Right atrium auricular region (tissue), 2 donors: ENCODE measurements at places on chromosomes 4 and X. TPM values are rescaled to one million over a fixed set of nuclear protein-coding genes. Genes with fewer than 3 reads are reported as not detected.

The HEPH gene
- 61.5 TPM for total RNA-seq

GRCh38 chr4:13294961-13295605, 189.1 kb downstream of the RAB28 start:
- no peak overlapping the region for H3K4me3 ChIP-seq
- no peaks in the 10 kb centered on the region for H3K36me3 ChIP-seq
- H3K27ac ChIP-seq: no peak overlapping the region
- DNase-seq: no peak
- no peaks in the 10 kb centered on the region for H3K4me1 ChIP-seq

- no peak for DNase-seq
- H3K36me3 ChIP-seq: no peaks in the 10 kb centered on the region
- no peaks in the 10 kb centered on the region for H3K4me1 ChIP-seq
Measured at GRCh38 chr4:153276971-153277370, 67.5 kb upstream of the MND1 start.

GRCh38 chr4:27398631-27399310, 538.1 kb downstream of the STIM2 start:
- no peak for DNase-seq
- no peaks in the 10 kb centered on the region for H3K36me3 ChIP-seq
- no peak overlapping the region for H3K27ac ChIP-seq
- H3K4me3 ChIP-seq: no peak overlapping the region
- H3K27me3 ChIP-seq: no peaks in the 10 kb centered on the region

DNA sequence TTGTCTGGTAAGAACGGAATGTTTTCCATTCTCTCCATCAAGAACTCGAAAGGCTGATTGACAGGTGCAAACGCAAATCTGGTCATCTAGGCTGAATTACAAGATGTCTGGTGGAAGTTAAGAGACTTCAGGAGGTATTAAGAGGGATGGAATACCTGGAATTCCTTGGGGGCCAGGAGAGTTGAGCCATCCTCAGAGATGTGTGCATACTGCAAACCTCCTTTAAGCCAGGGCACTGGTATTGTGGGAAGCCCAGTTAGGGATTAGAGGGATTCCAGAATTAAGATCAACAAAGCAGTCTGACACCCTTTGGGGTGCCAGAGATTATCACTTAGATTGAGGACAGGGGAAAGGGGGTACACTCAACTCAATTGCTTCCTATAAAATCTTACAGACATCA, 151.4 kb downstream of the VCX3A start:
- H3K4me3 ChIP-seq: no peak overlapping the region
- DNase-seq: no peak
- no peaks in the 10 kb centered on the region for H3K27me3 ChIP-seq
- H3K27ac ChIP-seq: no peak overlapping the region

DNA sequence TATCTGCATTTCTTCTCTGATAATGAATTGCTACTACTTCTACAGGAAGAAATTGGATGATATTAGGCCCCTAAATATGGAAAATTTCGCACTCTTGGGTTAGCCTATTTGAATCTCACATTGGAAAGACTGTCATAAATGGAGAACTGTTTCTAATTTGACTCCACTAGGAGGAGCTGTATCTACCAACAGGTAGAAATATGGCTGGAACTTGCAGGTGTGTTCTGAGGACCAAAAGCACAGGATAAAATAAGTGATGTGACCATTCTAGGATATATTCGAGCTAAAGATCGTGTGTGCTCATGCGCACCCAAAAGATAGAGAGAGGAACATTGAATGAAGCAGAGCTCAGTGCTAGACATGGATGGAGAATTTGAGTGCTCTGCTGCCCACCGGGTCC, 4.8 kb upstream of the NKAP start:
- H3K36me3 ChIP-seq: no peaks in the 10 kb centered on the region
- DNase-seq: no peak
- no peak overlapping the region for H3K27ac ChIP-seq
- H3K27me3 ChIP-seq: no peaks in the 10 kb centered on the region

GRCh38 chr4:177778623-177779022, 336.4 kb upstream of the AGA start:
- no peak for DNase-seq
- no peaks in the 10 kb centered on the region for H3K27me3 ChIP-seq
- no peak overlapping the region for H3K4me3 ChIP-seq
- H3K36me3 ChIP-seq: no peaks in the 10 kb centered on the region
- H3K4me1 ChIP-seq: no peaks in the 10 kb centered on the region

The NLGN3 gene
- total RNA-seq: 0.98 TPM

DNA sequence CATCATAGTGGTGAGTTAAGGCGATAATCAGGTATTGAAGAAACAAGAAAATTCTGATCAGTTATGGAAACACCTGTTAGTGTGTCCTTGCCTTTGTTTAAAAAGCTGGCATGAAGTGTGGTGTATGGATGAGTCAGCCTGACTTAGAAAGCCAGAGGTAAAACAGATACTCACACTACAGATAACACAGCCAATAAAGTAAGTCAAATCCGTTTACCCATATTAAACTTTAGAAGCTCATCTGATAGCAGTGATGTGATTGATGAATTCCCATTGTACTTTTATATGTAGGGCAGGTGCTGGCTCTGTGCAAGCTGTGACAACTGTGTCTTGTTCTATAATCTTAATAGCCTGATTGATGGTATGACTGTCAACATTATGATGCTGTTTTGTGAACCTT, 1392.7 kb upstream of the IGFBP7 start:
- DNase-seq: no peak
- H3K36me3 ChIP-seq: no peaks in the 10 kb centered on the region
- no peak overlapping the region for H3K27ac ChIP-seq
- H3K4me3 ChIP-seq: no peak overlapping the region

DNA sequence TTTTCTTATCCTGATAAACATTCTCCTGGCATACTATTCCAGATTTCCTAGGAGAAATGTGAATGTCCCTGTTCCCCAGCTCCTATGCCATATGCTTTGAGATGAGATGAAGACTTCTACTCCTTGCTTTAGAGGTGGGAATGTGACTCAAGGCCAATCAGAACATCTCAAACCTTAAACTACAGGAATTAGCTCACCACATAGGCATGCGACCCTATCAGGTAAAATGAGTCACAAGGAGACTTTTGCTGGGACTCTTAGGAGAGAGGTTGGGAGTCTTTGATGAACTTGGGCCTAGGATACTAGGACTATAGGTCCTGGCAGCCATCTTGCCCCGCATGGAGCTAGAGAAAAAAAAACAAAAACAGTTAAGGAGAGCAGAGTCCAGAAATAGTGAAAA, 5.8 kb upstream of the USO1 start:
- no peak overlapping the region for H3K4me3 ChIP-seq
- DNase-seq: no peak
- H3K4me1 ChIP-seq: peaks cover 25% of the 10 kb centered on the region
- no peak overlapping the region for H3K27ac ChIP-seq

The CCKAR gene
- not detected for total RNA-seq

- no peaks in the 10 kb centered on the region for H3K4me1 ChIP-seq
- no peaks in the 10 kb centered on the region for H3K27me3 ChIP-seq
- peak within 1 kb of the TSS; percentile 97 for H3K4me3 ChIP-seq
- peak within 1 kb of the TSS; percentile 99 for H3K27ac ChIP-seq
- H3K36me3 ChIP-seq: no peaks in the 10 kb centered on the region
- no peak for DNase-seq
Measured at GRCh38 chr4:183504930-183505610, at the start of gene ING2. Gene ING2 (plus strand): TSS chr4:183505058. CDS start chr4:183505196, 138 bp downstream.

The FAM9C gene
- total RNA-seq: not detected

DNA sequence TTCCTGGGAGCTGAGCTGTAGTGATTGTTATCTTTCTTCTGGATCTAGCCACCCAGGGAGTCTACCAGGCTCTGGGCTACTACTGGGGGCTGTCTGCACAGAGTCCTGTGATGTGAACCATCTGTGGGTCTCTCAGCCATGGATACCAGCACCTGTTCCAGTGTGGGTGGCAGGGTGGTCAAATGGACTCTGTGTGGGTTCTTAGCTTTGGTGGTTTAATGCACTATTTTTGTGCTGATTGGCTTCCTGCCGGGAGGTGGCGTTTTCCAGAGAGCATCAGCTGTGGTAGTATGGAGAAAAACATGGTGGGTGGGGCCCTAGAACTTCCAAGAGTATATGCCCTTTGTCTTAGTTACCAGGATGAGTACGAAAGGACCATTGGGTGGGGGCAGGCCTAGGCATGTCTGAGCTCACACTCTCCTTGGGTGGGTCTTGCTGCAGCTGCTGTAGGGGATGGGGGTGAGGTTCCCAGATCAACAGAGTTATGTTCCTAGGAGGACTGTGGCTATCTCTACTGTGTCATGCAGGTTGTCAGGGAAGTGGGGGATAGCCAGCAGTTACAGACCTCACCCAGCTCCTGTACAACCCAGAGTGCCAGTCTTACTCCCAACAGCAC, 264.8 kb upstream of the LDB2 start:
- no peak for DNase-seq
- no peaks in the 10 kb centered on the region for H3K27me3 ChIP-seq
- H3K36me3 ChIP-seq: no peaks in the 10 kb centered on the region
